Motor neuron (in vitro differentiated cells): ENCODE measurements at places on chromosomes 12 and 14. TPM values are rescaled to one million over a fixed set of nuclear protein-coding genes. Genes with fewer than 3 reads are reported as not detected.

The PTPN6 gene
- total RNA-seq = 0.46 and 0.65 TPM in 2 replicates

The NINJ2 gene
- total RNA-seq = 0.21 TPM in 1 of 2 replicates, not detected in the other

The EAPP gene
- 43.5 and 43.7 TPM in 2 replicates for total RNA-seq

The VWF gene
- 0.64 and 1.9 TPM in 2 replicates for total RNA-seq

The TIMELESS gene
- 12.1 and 14.5 TPM in 2 replicates for total RNA-seq

The MSI1 gene
- total RNA-seq = 0.38 and 0.49 TPM in 2 replicates
